ENCODE measurements at places on chromosomes 2 and 18.

DNA sequence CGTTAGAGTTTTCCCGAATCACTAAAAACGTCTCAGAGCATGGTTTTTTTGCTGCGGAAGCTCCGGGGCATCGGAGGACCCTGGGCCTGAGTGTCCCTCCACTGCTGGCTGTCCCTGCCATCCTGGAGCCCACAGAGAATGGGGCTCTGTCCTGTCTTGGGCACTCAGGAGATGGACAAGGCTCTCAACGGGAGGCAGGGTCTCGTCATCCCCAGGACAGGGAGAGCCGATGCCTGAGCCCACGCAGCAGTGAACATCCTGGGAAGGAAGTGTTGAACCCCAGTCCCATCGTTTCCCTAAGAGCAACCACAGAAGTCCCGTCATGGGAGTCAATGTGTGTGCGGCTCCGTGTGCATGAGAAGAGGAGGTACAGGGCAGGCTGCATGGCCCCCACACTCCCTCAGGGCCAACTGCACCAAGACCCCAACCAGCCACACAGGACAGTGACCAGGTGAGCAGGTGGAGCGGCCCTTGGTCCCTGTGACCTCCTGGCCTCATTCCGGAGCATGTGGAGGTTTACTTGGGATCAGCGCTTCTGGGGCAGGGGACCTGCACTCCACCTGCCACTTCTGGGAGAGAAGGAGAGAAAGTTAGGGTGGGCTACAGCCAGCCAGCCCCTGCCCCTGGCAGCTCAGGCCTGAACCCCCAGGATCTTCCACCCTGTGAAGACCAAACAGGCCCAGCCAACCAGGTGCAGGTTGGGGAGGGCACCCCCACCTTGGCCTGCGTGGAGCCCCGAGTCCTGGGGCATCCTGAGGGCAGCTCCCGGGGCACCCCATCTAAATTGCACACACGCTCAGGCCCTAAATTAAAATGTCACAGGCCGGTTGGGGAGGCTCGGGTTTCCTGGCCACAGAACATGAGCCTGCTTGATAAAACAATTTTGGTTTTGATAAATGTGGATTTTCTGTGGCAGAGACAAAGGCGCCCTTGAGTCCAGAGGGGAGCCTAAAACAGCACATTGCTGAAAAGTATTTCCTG, 3.1 kb upstream of the SNED1 start:
- DNase-seq, result no peak

GRCh38 chr18:59189746-59190145, 30.2 kb upstream of the GRP start:
- DNase-seq, result no peak

GRCh38 chr2:127829845-127830246, 18.9 kb upstream of the WDR33 start:
- DNase-seq, result peak; percentile 15

GRCh38 chr18:74791501-74792194, 194.0 kb downstream of the ZNF407 start:
- no peak for DNase-seq

- no peak for DNase-seq
These were observed 238.7 kb downstream of the TGIF1 start for GRCh38 chr18:3688690-3689089.

- DNase-seq, result no peak
These were observed 52.9 kb downstream of the CABLES1 start for GRCh38 chr18:23188068-23188760.

- no peak for DNase-seq
These were observed 52.2 kb upstream of the PTPRM start for GRCh38 chr18:7514796-7515440.

GRCh38 chr2:211609127-211609526, 929.5 kb downstream of the ERBB4 start:
- DNase-seq, result no peak

GRCh38 chr2:158251356-158251755, 149.7 kb downstream of the UPP2 start:
- no peak for DNase-seq

- DNase-seq, result no peak
These were observed 140.4 kb upstream of the RNF152 start for GRCh38 chr18:62033207-62033606.

DNA sequence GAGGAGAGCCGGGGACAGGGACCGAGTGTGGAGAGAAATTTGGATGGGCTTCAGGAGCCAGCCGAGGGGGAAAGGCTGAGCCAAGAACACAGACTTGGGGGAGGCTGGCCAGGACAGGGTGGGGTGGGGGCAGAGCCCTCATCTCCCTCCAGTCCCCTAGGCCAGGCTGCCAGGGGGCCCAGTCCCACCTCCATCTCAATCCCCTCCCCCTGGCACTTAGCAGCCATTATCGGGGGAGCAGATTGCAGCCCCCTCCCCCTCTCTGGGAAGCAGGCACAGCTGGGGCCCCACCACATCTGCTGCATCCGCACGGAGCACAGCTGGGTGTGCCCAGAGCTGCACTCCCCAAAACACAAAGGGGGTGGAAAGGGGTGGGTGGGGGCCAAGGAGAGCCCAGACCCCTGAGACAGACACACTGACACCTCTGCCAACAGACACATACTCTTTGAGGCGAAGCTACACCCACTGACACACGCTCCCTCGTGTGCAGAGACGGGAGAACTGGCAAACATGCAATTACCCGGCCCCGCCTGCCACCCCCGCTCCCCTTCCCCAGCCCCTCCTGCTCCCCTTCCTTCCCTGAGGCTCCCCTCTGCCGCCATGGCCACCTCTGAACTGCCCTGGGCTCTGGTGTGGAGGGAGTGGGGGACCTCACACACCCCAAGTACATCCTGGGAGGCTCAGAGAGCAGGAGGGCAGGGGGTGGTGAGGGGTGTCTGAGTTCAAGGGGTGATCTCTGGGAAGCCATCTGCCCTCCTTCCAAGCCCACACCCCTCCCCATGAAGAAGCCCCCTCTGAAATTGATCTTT, 5.1 kb upstream of the ASIC4 start:
- DNase-seq, result no peak

- no peak for DNase-seq
These were observed 238.0 kb upstream of the HS6ST1 start for GRCh38 chr2:128556633-128557032.

GRCh38 chr2:235727174-235727573, 233.3 kb downstream of the AGAP1 start:
- DNase-seq, result no peak

DNA sequence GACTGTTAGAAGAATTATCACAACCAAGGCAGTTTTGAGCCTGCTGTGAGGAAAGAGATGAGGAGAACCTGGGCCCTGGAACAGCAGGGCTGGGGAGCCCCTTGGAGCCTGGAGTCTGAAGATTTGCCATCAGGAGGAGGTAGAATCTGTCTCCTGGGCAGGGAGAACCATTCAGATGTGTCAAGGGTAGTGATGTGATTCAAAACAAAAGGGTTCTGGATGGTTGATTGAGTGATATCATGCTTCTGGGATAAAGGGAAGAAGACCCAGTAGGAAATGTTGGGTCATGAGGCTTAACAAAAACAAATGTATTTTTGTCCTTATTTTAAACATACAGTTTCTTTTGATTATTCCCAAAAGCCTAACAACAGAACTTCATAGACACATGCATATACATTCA, 28.6 kb downstream of the RNF144A start:
- DNase-seq, result no peak
